CD4-positive, alpha-beta T cell (primary cell): ENCODE measurements at places on chromosomes 5 and 9.

GRCh38 chr9:38756702-38757101 is 36.8 kb upstream of the FAM240B start:
- no peaks in the 10 kb centered on the region for H3K36me3 ChIP-seq
- H3K27ac ChIP-seq = no peak overlapping the region
- DNase-seq = no peak
- H3K4me1 ChIP-seq = no peaks in the 10 kb centered on the region
- H3K27me3 ChIP-seq = no peaks in the 10 kb centered on the region

GRCh38 chr9:98726735-98727134 is 18.0 kb upstream of the GABBR2 start:
- no peaks in the 10 kb centered on the region for H3K4me1 ChIP-seq
- H3K27ac ChIP-seq = no peak overlapping the region
- no peak overlapping the region for H3K4me3 ChIP-seq
- H3K27me3 ChIP-seq = peaks cover 7% of the 10 kb centered on the region

GRCh38 chr5:90434116-90434714 is 24.7 kb upstream of the CETN3 start:
- no peak overlapping the region for H3K4me3 ChIP-seq
- no peak overlapping the region for H3K27ac ChIP-seq
- no peaks in the 10 kb centered on the region for H3K4me1 ChIP-seq
- peak; percentile 19 for DNase-seq

GRCh38 chr9:20838218-20838617 is 154.2 kb downstream of the FOCAD start:
- no peaks in the 10 kb centered on the region for H3K36me3 ChIP-seq
- no peaks in the 10 kb centered on the region for H3K4me1 ChIP-seq
- H3K27ac ChIP-seq = no peak overlapping the region
- DNase-seq = no peak

- H3K36me3 ChIP-seq = no peaks in the 10 kb centered on the region
- DNase-seq = no peak
- no peak overlapping the region for H3K27ac ChIP-seq
These were observed 7.8 kb upstream of the C9orf40 start for GRCh38 chr9:74960561-74960960.
